ENCODE measurements at places on chromosomes 1 and 21.

DNA sequence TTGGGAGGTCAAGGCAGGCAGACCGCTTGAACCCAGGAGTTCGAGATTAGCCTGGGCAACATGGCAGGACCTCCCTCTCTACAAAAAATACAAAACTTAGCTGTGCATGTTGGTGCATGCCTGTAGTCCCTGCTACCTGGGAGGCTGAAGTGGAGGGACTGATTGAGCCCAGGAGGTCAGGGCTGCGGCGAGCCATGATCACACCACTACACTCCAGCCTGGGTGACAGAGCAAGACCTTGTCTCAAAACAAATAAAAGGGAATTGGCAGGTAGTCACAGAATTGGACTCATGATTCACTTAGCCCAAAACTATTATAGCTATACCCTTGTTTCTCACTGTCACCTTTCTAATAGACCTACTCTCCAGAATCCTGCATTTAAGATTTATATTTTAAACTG, 5.5 kb downstream of the TADA1 start:
- DNase-seq, result no peak

- DNase-seq, result peak; percentile 72
Observed at GRCh38 chr1:145964328-145965118, at the start of the genes ANKRD34A and POLR3GL. ANKRD34A (minus strand) TSS chr1:145964575; CDS start chr1:145961759, 2,816 bp downstream. POLR3GL (plus strand) TSS chr1:145964690; CDS start chr1:145974866, 10,176 bp downstream.

- DNase-seq, result no peak
Observed at GRCh38 chr1:55848906-55849305, 633.7 kb upstream of the USP24 start.

DNA sequence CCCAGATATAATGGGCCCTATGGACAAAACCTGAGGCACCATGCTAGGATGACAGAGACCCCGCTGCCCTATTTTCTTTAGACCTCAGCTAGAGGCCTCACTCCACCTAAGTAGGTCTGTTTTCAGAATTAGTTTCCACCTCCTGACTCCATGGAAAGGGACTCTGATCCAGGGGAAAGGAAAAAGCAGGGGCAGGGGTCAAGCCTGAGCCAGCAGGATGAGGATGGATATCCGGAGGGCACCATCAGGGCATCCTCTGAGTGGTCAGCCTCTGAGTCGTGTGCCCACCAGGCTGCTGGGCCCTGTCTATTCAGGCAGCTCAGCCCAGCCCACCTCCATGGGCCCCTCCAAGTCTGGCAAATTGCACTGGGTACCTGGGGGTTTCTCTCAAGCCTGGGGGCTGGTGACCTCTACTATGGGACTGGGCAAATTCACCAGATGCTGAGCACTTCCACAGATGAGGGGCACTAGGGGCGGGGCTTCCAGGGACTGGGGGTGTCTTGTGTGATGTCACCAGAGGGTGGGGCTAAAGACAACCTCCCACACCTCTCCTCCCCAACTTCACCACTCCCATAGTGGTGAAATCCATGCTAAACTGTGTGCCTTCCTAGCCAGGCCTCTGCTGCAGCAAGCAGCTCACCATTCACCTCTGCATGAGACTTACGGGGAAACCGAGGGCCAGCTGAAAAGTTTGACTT, 5.5 kb downstream of the PAQR7 start:
- no peak for DNase-seq

GRCh38 chr1:17569200-17570139, 30.0 kb downstream of the ARHGEF10L start:
- DNase-seq, result no peak

DNA sequence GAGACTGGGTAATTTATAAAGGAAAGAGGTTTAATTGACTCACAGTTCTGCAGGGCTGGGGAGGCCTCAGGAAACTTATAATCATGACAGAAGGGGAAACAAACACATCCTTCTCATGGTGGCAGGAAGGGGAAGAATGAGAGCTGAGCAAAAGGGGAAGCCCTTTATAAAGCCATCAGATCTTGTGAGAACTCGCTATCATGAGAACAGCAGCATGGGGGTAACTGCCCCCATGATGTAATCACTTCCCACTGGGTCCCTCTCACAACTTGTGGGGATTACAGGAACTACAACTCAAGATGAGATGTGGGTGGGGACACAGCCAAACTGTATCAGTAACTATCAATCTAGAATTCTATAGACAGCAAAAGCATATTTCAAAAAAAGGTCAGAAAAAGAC, 64.7 kb upstream of the ACTRT2 start:
- no peak for DNase-seq

- DNase-seq, result no peak
Observed at GRCh38 chr1:48756683-48757316, 19.9 kb downstream of the BEND5 start.

Measured in AG04450 (cell line).